ENCODE measurements at places on chromosomes 6 and 20. TPM values are rescaled to one million over a fixed set of nuclear protein-coding genes. Genes with fewer than 3 reads are reported as not detected.

GRCh38 chr6:84466511-84466910 lies 239.1 kb upstream of the CEP162 start:
- no peak for DNase-seq
- no peaks in the 10 kb centered on the region for H3K4me1 ChIP-seq
- H3K4me3 ChIP-seq: no peak overlapping the region
- H3K36me3 ChIP-seq: no peaks in the 10 kb centered on the region
- no peak overlapping the region for H3K27ac ChIP-seq
- no peaks in the 10 kb centered on the region for H3K27me3 ChIP-seq

- peaks cover 9% of the 10 kb centered on the region for H3K27me3 ChIP-seq
- H3K4me3 ChIP-seq: no peak overlapping the region
- H3K27ac ChIP-seq: no peak overlapping the region
- H3K36me3 ChIP-seq: no peaks in the 10 kb centered on the region
- no peak for DNase-seq
These were observed 13.9 kb upstream of the KLHL31 start for GRCh38 chr6:53679446-53679933.

DNA sequence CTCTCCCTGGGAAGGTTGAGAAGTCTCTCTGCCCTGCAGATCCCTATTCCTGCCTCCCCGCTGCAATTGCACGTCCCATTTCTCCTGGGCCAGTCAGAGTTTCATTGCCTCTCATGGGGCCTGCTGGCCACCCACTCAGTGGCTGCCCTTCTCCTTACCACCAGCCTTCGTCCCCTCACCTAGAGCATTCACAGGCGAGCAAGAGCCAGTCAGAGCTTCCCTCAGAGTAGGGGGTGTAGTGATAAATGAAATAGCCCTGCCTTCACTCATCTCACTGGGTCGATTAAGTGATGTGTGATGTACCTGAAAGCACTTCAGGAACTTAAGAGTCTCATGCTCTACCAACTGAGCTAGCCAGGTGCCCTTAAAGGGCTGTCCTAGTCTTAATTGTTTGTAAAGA lies 52.0 kb upstream of the FANCE start:
- no peaks in the 10 kb centered on the region for H3K27me3 ChIP-seq
- H3K27ac ChIP-seq: no peak overlapping the region
- no peak overlapping the region for H3K4me3 ChIP-seq

CD24 gene
- 0.49 TPM for total RNA-seq

SLC17A9 gene
- total RNA-seq: 14.0 TPM

DNA sequence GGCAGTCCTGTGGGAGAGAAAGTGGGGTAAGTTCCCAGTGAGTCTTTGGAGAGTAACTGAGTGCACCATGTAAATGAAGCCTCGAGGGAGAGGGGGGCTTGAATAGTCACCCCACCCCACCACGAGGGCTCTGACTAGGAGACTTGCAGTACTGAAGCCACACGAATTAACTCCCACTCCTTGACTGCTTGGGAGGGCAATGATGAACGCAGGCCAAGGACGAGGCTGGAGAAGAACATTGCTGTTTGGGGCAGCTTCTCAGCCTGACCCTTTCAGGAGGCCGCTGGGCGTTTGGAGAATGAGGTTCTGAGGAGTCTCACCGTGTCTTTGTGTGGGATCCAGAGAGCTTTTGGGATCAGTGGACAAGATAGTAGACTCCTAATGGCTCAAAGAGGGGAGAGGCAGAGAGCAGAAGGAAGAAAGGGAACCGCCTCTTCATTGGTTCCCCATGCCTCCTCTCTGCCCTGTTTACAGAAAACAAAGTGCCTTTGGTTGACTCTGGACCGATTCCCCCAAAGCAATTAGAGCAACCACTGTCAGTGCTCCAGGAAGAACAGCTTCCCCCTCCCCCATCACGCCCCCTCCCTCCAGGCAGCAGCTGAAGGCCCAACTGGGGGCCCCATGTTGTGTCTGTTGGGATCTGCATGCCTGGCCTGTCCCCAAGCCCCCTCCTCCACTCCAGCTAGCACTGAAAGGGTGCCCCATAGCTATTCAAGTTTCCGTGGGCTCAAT lies 41.7 kb upstream of the CDKN1A start:
- peaks cover 2% of the 10 kb centered on the region for H3K27me3 ChIP-seq
- H3K27ac ChIP-seq: no peak overlapping the region
- DNase-seq: no peak
- no peaks in the 10 kb centered on the region for H3K36me3 ChIP-seq

GRCh38 chr6:43943099-43943766 lies 173.2 kb downstream of the VEGFA start:
- peaks cover 2% of the 10 kb centered on the region for H3K4me1 ChIP-seq
- H3K36me3 ChIP-seq: no peaks in the 10 kb centered on the region
- H3K27me3 ChIP-seq: peaks cover 1% of the 10 kb centered on the region

GRCh38 chr6:68727699-68728098 lies 92.6 kb downstream of the ADGRB3 start:
- H3K4me1 ChIP-seq: no peaks in the 10 kb centered on the region
- no peak overlapping the region for H3K27ac ChIP-seq
- DNase-seq: no peak

PPP1R14C gene
- 0.21 TPM for total RNA-seq

GRCh38 chr6:139483079-139483478 lies 108.6 kb upstream of the CITED2 start:
- no peak overlapping the region for H3K4me3 ChIP-seq
- H3K27ac ChIP-seq: no peak overlapping the region
- no peak for DNase-seq
- no peaks in the 10 kb centered on the region for H3K36me3 ChIP-seq
- H3K27me3 ChIP-seq: peaks cover 8% of the 10 kb centered on the region

DNA sequence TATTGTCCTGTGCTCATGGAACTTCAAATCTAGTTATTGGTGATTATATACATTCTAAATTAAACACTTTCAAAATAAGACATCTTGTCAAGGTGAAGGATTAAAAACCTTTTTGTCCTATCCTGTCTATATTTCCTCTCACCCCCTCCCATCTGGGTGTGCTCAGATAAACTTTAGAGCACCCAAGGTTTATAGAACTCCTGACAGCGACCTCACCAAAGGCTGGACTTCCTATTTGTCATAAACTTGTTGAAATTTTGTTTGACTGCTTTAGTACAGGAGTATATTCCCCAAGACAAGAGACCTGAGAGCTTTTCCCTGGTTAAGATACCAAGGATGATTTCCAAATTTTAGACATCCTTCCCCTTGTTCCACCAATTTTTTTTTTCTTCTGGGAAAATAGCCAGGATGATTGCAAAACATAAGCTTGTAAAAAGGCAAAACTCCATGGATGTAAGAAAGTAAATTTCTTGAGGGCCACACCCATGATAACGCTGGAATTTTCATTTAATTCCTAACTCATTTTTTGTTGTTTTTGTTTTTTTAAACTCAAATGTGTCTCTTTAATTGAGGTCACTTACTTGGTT lies 33.0 kb downstream of the CARMIL1 start:
- H3K4me1 ChIP-seq: peaks cover 3% of the 10 kb centered on the region
- no peak overlapping the region for H3K4me3 ChIP-seq
- DNase-seq: no peak
- H3K27me3 ChIP-seq: peaks cover 2% of the 10 kb centered on the region
- no peaks in the 10 kb centered on the region for H3K36me3 ChIP-seq

GRCh38 chr6:85127168-85127498 lies 322.8 kb upstream of the NT5E start:
- no peak overlapping the region for H3K4me3 ChIP-seq
- H3K27ac ChIP-seq: no peak overlapping the region
- DNase-seq: no peak
- no peaks in the 10 kb centered on the region for H3K36me3 ChIP-seq

GRCh38 chr6:53986721-53987521 lies 124.3 kb upstream of the MLIP start:
- no peak overlapping the region for H3K4me3 ChIP-seq
- DNase-seq: no peak
- H3K27me3 ChIP-seq: peaks cover 3% of the 10 kb centered on the region
- no peak overlapping the region for H3K27ac ChIP-seq

DNA sequence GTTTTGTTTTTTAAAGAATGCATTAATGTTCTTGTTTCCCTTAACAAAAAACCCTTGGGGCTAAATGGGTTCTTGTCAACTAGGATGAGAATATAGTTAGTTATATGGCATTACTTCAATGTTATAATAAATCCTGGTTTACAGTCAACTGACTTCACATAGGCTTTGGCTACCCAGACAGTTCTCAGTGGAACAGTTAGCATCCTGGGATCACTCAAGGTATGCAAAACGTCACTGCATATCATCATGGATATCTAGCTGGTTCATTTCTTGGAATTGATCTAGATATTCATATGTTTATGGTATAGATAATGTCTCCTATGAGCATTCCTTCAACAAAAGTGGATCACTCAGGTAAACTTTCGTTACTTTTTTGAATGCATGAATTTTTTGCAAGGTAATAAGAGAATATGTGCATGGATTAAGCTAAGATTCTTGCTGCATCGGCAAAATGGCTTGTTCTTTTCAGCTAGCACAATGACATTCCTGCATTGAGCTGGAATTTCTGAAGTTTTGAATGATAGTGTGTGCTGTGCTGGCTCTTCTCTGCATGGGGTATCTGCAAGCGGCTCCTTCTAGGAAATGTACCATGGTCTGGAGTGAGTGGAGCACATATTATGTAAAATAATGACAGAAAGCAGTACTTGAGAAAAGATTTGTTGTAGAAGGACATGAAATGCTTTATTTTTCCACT lies 138.9 kb downstream of the ADGRG6 start:
- no peak for DNase-seq
- peaks cover 10% of the 10 kb centered on the region for H3K27me3 ChIP-seq
- no peaks in the 10 kb centered on the region for H3K4me1 ChIP-seq
- H3K36me3 ChIP-seq: no peaks in the 10 kb centered on the region
- H3K27ac ChIP-seq: no peak overlapping the region

- no peak overlapping the region for H3K4me3 ChIP-seq
- H3K4me1 ChIP-seq: no peaks in the 10 kb centered on the region
- no peaks in the 10 kb centered on the region for H3K27me3 ChIP-seq
- H3K27ac ChIP-seq: no peak overlapping the region
- DNase-seq: no peak
- no peaks in the 10 kb centered on the region for H3K36me3 ChIP-seq
These were observed 28.6 kb upstream of the LAMP5 start for GRCh38 chr20:9485614-9486340.

DNA sequence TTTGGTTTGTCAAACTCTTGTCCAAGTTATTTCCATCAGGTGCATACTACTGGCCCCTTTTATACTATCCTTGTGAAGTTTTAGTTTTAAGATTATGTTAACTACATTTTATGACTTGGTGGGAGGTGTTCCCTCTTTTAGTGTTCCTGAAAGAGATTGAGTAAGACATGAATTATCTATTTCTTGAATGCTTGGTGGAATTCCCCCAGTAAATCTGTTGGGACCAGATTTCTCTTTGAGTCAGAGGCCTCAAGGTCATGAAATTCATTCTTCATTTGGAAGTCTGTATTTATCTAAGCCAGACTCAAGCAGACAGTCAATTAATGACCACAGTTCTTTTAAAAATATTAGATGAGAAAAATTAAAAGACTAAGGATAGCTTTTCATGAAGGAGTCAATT lies 81.3 kb downstream of the MOXD1 start:
- DNase-seq: no peak
- no peak overlapping the region for H3K4me3 ChIP-seq
- H3K4me1 ChIP-seq: peaks cover 4% of the 10 kb centered on the region
- no peak overlapping the region for H3K27ac ChIP-seq
- H3K27me3 ChIP-seq: peaks cover 7% of the 10 kb centered on the region

- H3K27me3 ChIP-seq: peaks cover 9% of the 10 kb centered on the region
- no peak overlapping the region for H3K4me3 ChIP-seq
- no peaks in the 10 kb centered on the region for H3K4me1 ChIP-seq
- H3K27ac ChIP-seq: no peak overlapping the region
These were observed 66.9 kb downstream of the COL19A1 start for GRCh38 chr6:69933239-69933638.

DNA sequence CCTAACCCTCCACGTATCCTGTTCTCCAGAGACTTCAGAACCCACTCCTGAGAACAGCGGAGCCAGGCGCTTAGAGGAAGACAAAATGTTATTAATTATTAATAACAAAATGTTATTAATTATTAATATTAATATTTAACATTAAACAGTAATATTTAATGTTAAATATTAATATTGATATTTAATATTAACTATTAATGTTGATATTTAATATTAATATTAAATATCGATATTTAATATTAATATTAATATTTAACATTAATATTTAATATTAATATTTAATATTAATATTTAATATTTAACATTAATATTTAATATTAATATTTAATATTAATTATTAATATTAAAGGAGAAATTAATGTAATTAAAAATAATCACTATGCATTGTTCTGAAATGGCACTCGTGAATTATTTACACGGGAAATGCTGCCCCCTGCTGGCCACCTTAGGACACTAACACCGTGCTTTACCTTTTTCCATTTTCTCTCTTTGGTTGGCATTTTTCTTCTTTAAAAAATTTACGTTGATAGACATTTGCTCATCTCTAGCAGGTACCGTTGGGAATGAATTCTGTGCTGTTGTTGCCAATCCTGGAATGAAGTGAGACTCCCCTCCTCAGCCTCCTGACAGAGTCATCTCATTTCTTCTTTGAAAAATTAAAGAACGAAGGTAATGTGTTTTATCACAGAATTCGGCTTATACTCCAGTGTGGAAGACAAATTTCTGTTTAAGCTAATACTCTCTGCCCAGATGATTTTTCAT lies 7.5 kb upstream of the GGTLC1 start:
- H3K36me3 ChIP-seq: no peaks in the 10 kb centered on the region
- peak; percentile 80 for DNase-seq
- H3K27me3 ChIP-seq: peaks cover 18% of the 10 kb centered on the region
- H3K27ac ChIP-seq: no peak overlapping the region
- no peaks in the 10 kb centered on the region for H3K4me1 ChIP-seq
- no peak overlapping the region for H3K4me3 ChIP-seq

- H3K4me1 ChIP-seq: no peaks in the 10 kb centered on the region
- no peak overlapping the region for H3K27ac ChIP-seq
- no peak for DNase-seq
- H3K36me3 ChIP-seq: no peaks in the 10 kb centered on the region
These were observed 48.9 kb upstream of the ENPP5 start for GRCh38 chr6:46219661-46220060.

DNA sequence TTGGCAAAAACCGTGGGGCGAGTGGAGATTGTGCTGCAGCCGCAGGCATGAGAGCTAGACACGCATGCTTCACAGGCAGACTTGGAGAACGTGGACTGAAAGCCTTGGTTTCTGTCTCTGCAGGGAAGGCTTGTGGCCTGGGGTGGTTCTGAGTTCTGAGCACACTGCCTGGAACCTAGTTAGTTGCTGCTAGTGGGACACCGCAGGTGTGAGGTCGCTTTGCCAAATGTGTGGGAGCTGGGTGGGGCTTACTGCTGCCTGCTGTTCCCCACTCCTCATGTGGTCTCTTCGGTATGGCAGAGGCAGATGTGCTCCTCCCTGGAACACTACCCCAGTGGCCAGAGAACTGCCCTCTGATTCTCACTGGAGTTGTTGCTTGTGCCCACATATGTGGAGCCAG lies 484.0 kb downstream of the MMUT start:
- H3K36me3 ChIP-seq: no peaks in the 10 kb centered on the region
- H3K4me1 ChIP-seq: no peaks in the 10 kb centered on the region
- no peak overlapping the region for H3K4me3 ChIP-seq
- DNase-seq: no peak
- no peaks in the 10 kb centered on the region for H3K27me3 ChIP-seq

- H3K4me3 ChIP-seq: no peak within 1 kb of the TSS
- H3K36me3 ChIP-seq: no peaks in the 10 kb centered on the region
- H3K4me1 ChIP-seq: no peaks in the 10 kb centered on the region
These were observed at the start of gene MCHR2 for GRCh38 chr6:99993533-99994251. Gene MCHR2 (minus strand): TSS chr6:99994223. CDS start chr6:99956147, 38,076 bp downstream.

KIF6 gene
- total RNA-seq: 0.17 TPM
